Hindlimb muscle (tissue), 1 donor: ENCODE measurements at places on chromosomes 5 and 9. TPM values are rescaled to one million over a fixed set of nuclear protein-coding genes. Genes with fewer than 3 reads are reported as not detected.

DNA sequence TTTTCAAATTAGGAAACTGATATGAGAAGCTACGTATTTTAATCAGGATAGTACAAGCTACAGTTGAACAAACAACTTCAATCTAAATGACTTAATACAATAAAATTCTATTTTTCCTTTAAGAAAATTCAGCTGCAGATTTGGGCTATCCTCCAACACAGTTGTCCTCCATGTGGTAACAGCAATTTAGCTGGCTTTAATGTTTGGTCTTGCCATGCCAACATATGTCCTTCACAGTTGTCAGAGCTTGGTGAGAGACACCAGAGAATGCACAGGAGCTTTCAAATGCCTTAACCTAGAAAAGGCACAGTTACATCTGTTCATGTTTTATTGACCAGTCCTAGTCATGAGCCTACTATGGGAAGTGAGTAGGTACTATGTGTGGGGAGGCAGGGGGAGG, 10.8 kb downstream of the FAM174A start:
- DNase-seq: peak; percentile 15

GRCh38 chr9:13461414-13461991, 182.0 kb upstream of the MPDZ start:
- no peak for DNase-seq

GRCh38 chr5:1476181-1476966, 31.1 kb upstream of the SLC6A3 start:
- DNase-seq: no peak

The LRRTM2 gene
- 0.90 TPM for polyA plus RNA-seq

DNA sequence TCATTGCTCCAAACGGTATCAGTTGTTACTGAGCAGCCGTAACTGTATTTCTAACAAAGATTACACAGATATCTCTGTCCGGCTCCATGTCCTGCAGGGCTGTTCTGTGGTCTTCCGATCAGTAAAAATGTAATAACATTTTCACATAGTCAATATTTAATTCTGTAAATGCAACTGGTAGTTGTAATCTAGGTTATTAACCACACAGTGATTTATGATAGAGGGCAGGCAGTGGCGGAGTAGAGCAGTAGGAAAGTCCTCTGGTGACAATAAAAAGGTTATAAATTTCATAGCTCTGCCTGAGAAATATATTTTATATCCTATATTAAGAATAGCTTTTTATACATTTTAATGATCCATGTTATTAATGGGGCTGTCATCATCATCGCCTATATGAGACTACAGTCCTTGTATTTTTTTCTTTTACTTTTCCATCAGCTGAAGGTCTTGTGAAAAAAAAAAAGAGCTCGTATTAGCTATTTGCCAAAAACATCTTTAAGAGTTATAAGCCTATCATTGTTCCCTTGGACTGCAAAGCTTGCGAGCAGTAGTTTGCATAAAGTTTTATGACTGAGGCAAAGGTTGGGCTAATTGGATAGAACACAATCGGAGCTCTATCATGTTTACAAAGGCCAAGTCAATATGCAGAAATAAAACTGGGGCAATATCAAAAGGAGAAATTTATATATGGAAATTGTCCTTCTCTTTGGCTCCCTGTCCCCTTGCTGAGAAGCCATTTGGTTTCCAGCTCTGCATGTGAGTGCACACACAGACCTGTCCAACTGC, 648.0 kb downstream of the IRX1 start:
- no peak for DNase-seq

The GZMA gene
- 0.36 TPM for polyA plus RNA-seq

DNA sequence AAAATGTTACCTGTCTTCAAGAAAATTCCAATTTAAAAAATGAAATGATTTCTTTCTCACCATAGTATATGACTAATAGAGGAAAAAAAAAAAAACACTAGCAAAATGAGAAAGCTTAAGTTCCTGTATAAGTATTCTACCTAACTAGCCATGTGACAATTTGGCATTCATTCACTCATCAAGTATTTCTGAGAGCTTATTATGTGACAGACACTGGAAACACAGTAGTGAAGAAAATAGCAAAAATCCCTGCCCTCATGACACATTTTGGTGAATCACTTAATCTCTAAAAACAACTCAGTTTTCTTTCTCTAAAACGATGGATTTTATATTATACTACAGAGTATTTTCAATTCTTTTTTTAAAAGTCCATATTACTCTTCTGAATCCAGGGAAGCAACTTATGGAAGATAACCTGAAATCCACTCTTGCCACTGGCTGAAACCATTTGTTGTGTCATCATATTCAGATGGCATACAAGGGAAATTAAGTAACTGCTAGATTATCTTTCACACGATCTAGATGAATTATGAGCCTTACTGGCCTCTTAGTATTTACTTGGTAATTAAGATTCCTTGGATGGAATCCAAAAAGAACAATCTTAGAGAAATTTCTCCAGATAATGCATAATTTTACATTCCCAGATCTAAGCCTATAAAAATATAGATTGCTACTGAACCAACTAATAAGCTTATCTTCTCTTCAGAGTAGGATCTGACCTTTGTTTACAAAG, 5.5 kb downstream of the PTBP3 start:
- no peak for DNase-seq

The BAAT gene
- 0.66 TPM for polyA plus RNA-seq

GRCh38 chr9:113519426-113520108, 56.0 kb downstream of the RGS3 start:
- no peak for DNase-seq

The SV2C gene
- polyA plus RNA-seq: not detected

GRCh38 chr5:174047472-174048099, 2.1 kb downstream of the NSG2 start:
- no peak for DNase-seq

DNA sequence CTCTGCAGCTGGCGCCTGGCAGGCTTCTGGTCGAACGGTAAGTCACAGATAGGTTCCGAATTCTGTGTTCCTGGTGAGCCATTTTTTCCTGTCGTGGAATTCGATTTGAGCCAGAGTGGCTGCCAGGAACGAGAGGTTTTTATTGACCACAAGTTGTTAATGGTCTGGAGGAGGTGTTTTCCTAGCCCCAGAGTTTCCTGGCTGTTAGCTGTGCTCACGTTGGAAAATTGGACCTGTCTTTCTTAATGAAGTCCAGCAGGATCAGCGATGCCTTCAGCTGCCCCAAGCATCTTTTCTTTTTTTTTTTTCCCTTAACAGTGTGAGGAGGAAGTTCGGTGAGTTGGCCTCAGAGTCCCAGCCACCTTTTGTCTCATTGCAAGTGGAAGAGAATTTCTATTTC, 62.9 kb downstream of the COL5A1 start:
- peak; percentile 83 for DNase-seq

The BRD3 gene
- polyA plus RNA-seq: 89.1 TPM

GRCh38 chr5:43422143-43422542, 10.0 kb upstream of the CCL28 start:
- DNase-seq: no peak

GRCh38 chr9:108271646-108272348, 584.0 kb downstream of the ACTL7B start:
- DNase-seq: peak; percentile 75

The OR1B1 gene
- not detected for polyA plus RNA-seq

The TMEM174 gene
- not detected for polyA plus RNA-seq

GRCh38 chr5:138466125-138466899, 1.0 kb downstream of the EGR1 start:
- no peak for DNase-seq

- no peak for DNase-seq
Observed at GRCh38 chr5:173178369-173178910, 34.1 kb downstream of the BNIP1 start.

- no peak for DNase-seq
Observed at GRCh38 chr9:114017741-114018715, 60.1 kb downstream of the AMBP start.

- no peak for DNase-seq
Observed at GRCh38 chr5:124626053-124626452, 120.4 kb downstream of the ZNF608 start.

- no peak for DNase-seq
Observed at GRCh38 chr5:33828626-33829308, 63.0 kb downstream of the ADAMTS12 start.

The INSYN2B gene
- polyA plus RNA-seq: 0.19 TPM

GRCh38 chr9:116030517-116030916, 123.1 kb upstream of the PAPPA start:
- no peak for DNase-seq

DNA sequence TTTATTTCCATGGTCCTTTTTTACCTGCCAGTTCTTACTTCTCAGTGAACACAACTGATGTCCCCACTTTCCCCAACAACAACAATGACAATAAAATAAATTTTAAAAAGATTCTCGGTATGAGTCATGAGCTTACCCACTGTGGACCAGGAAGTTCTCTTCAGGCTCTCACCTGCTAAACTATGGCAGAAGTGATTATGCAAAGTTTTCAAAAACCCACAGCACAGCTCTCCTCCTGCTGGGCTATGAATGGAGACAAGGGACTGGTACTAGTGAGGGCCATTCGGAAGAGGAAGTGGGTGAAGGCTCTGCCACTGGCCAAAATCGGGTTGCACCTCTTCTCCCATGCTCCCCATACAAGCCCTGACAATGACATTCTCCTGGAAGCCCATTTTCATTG, 429.4 kb downstream of the PIK3R1 start:
- DNase-seq: no peak
